ENCODE measurements at places on chromosomes 7 and 10.

DNA sequence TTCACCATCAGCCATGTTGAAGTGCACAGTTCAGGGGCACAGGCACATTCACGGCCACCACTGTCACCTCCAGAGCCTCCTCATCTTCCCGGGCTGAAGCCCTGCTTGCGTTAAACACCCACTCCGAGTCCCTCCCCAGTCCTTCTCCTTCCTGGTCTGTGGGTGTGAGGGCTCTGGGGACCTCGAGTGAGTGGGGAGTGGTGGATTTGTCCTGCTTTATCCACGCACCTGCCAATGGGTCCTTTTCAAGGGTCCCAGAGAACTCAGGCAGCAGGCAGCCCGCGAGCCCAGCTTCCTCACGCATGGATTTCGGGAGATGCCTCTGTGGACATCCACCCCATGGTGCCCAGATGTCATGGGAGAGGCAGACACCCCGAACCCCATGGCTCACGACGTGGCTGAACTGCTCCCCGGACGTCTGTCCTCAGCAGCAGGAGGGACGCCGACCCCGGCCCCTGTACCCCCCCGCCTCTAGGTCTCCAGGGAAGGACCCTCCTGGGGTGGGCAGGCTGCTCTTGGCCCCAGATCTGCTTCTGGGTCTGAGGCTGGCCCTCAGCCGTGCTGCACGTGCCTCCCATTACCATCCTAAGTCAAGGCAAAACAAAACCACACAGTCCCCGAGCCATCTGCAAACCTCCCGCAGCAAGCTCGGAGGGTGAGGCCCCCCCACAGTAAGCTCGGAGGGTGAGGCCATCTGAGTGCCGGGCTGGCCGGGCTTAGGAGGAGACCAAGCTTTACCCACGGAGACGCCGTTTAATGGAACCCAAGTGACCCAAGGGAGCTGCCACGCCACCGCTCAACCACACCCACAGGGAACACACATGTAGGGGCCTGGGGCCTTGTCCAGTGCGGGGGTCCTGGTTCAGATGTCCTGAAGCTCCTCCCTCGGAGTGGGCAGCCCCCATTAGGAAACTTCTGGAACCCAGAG lies 9.0 kb downstream of the CYP2W1 start:
- DNase-seq, result no peak

- DNase-seq, result no peak
These were observed 132.5 kb downstream of the LSM5 start for GRCh38 chr7:32357535-32358277.

DNA sequence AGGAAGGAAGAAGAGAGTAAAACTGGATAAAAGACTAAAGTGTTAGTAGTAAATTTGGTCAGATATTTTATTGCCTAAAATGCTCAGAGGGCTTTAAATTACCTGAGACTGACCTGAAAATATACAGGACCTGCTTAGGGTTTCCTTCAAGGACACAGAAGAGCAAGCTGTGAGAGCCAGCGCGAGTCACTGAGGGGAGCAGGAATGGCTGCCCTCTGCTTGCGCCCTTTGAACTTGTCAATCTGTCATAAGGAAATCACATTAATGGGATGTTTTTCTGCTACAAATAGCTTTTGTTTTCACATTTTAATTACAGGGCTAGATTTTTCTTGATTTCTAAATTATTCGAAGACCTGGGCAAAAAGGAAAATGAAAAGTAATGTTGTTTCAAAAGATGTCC lies 26.9 kb downstream of the DNAJB9 start:
- no peak for DNase-seq

GRCh38 chr7:45407730-45408408 lies 166.3 kb upstream of the ADCY1 start:
- DNase-seq, result no peak

DNA sequence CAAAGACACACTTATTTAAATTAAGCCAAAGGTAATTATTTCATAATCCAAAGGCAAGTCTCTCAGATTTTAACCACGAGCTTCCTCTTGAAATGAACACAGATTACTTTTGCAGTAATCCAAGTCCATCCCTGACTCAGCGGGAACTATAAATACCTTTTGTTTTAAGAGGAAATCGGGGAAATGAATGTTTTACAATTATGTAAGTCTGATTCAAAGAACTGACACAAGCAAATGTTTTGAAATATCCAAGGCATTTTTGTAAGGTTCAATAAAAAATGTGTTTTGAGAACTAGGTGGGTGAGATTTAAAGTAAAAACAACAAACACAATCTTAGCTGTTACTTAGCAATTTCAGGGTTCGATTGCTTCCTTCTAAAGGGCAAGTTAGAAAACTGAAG lies 179.8 kb upstream of the ASAH2 start:
- DNase-seq, result no peak

- no peak for DNase-seq
These were observed 50.6 kb upstream of the DUSP5 start for GRCh38 chr10:110446954-110447608.

DNA sequence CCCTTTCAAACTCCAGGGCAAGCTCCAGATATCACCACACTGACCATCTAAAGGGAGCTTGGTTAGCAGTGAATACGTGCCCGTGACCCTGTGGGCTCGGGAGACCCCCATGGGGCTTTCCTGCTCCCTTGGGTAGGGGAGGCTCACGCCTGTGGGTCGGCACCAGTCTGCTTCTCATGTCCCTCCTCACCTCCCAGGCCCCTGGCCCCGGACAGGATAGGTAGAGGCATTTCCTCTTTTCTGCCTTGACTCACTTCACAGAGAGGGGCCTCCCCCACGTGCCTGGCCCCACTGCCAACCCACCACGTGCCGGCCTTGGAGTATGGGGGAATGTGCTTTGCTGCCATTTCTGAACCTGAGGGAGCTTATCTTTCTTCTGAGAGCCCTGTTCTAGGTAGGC lies 131.3 kb upstream of the FAM20C start:
- DNase-seq, result no peak

DNA sequence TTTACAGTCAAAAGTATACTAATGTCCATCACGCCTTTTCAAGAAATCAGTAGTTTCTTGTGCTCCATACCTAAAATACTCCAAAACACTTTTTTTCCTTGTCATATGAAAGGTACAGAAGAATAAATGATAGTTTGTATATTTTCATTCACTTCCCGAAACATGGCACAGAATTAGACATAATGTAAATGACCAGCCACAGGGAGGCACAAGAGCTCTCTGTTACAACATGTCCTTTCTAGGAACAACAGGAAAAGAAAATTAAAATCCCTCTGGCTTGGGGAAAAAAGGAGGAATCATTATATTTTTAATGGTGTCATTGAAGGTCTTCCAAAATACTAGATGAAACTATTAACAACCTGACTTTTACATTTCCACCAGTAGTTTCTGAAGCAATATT lies 331.2 kb downstream of the ACTR3B start:
- no peak for DNase-seq

- DNase-seq, result no peak
These were observed 172.4 kb downstream of the ARHGAP12 start for GRCh38 chr10:31756101-31756728.

GRCh38 chr10:71285986-71286385 lies 33.1 kb upstream of the SLC29A3 start:
- DNase-seq, result no peak

GRCh38 chr7:66142334-66142733 lies 27.7 kb downstream of the CRCP start:
- no peak for DNase-seq

DNA sequence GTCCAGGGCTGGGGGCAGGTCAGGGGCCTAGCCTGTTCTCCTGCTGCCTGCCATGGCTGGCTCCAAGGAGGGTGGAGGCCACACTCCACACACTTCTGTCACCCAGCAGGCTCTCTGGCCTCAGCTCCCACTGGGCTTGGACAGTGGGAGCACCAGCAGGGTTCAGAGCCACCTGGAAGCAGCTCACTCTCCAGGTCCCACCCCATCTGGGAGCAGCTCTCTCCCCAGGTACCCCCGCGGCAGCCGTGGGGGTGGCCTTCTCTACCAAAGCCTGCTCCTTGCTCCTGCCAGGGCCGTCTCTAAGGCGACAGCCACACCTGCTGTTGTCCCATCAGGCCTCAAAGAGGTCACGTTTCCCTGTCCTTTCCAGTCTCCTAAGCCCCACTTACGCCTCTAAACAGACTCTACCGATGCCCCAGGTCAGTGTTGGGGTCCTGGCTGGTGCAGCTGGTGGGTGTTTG lies 142.5 kb upstream of the RET start:
- no peak for DNase-seq

DNA sequence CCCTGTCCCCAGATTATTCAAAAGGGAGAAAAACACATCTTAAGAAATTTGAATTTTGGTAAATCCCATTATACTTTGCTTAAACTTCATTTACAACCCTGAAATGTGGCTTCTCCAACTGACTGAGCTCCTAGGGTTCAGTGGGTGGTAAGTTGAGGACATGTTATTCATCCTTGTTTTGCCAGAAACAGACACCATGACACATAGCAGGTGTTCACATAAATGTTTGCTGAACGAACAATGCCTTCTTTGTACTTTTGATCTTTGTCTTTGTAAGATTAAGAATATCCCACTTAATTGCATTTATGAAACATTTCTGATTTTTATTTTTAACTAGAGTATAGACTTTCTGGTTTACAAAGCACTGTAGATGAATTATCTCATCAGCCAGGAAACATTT lies 209.7 kb downstream of the GPAM start:
- no peak for DNase-seq

- no peak for DNase-seq
These were observed 428.4 kb upstream of the KLF6 start for GRCh38 chr10:4213441-4213840.

GRCh38 chr7:99623702-99624447 lies 7.1 kb downstream of the ZSCAN25 start:
- DNase-seq, result no peak

- DNase-seq, result no peak
These were observed 349.2 kb upstream of the PRKCQ start for GRCh38 chr10:6929148-6929830.

DNA sequence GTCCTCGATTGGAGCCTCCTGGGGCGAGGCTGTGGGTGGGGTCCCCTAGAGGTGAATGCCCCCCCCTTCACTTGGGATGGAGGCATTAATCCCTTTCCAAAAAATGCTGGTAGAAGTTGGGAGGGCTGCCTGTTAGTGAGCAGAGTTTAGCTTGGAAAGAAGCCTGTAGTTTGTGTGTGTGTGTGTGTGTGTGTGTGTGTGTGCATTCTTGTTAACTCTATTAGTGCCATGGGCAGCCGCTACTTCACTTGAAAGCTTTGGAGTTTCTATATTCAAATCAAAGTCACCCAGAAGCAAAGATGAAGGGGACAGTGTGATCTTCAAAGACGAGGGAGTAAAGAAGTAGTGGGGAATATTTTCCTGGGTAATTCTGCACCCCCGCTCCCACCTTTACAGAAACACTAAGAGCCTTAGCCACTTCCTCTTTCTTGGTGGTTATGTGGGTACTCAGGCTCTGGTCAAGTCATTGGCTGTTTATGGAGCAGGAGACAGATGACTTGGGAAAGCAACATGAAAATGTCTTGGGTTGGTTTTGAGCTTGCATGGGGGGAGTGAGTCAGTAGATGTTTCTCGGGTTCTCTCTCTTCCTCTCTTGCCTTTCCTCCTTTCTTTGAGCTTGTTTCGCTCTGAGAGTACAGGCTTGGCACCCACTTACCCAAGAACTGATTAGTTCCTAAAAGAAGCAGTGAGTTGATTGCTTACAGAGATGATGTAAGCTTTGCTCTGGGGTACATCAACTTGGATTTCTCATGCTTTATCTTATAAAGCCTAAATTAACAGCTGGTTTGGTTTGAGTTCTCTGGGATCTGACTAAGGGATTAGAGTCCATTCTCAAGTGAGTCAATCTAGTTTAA lies 35.9 kb downstream of the TCF7L2 start:
- no peak for DNase-seq

DNA sequence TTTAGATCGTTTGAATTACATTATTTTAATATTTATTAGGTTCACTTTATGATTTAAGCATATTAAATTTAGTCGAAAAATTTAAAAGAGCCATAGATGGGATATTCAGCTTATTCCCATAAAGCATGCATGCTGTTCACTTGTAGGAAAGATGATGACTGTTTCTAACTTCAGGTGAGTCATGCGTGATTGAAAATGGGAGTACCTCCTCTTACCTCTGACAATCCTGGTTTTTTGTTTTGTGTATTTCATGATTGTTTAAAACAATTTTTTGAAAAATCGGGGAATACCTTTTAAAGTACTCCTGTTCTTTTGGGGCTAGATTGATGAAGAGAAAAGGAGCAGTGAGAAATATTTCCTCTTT lies 1.4 kb downstream of the TNKS2 start:
- DNase-seq, result no peak

- DNase-seq, result no peak
These were observed 30.4 kb downstream of the XPNPEP1 start for GRCh38 chr10:109892931-109893330.

GRCh38 chr10:127331696-127332095 lies 135.3 kb upstream of the INSYN2A start:
- no peak for DNase-seq

- DNase-seq, result no peak
These were observed 198.6 kb downstream of the TRIL start for GRCh38 chr7:28759475-28759971.

DNA sequence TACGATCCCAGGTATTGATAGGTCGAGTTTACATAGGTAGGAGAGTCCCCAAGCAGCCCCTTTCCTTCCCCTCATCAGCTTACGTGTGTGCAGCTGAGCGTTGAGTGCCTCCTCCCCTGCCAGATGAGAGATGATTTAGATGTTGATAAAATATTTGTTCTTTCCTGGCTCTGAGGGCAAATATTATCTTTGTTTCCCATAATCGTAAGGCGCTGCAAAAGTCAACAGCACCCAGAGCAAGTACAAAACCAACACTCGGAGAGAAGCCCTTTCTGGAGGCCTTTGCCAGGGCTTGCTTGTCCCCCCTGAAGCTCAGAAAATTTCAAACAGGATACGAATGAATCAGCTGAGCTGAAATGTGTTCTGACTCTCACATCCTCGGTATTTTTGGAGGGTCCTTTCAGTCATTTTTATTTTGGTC lies 683.2 kb downstream of the LRMDA start:
- DNase-seq, result no peak

DNA sequence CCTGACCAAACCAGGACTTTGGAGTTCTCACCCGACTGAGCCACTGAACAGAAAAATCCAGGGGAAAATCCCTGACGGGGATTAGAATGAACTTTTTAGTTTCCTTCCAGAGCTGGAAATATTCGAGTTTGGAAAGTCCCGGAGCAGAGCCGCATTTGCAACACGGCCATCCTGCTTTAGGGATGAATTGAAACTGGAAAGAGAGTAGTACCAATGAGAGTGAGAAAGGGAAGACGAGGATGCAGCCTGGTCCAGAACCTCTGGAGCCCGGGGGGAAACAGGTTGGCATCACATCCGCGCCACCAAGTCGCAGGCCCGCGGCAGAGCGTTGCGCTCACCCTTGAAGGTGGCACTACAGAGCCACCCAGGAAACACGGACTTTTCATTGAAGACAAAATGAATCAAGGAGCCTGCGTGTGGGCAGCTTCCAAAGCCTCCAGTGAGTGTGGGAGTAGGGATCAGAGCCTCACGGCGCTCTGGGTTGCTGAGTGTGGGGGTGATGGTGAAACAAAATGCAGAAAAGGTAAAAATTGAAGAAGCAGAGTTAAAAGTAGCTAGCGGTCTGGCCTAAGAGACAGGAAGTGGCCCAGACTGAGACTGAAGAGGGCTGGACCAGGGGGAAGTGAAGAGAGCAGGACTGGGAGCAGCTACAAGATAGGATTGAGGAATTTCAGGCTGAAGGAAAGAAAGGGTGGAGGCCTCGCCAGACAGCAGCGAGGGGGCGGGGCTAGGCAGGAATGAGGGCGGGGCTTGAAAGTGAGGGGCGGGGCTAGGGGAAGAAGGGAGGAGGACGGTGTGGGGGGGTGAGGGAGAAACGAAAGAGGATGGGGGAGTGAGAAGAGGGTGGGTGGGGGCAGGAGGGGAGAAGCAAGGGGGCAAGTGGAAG lies 1.8 kb downstream of the SMURF1 start:
- DNase-seq, result no peak

Data from NCI-H1436 treated with DMSO at 0.1 percent for 48 hours (cell line).